ENCODE measurements at places on chromosomes 4 and X. TPM values are rescaled to one million over a fixed set of nuclear protein-coding genes. Genes with fewer than 3 reads are reported as not detected.

DNA sequence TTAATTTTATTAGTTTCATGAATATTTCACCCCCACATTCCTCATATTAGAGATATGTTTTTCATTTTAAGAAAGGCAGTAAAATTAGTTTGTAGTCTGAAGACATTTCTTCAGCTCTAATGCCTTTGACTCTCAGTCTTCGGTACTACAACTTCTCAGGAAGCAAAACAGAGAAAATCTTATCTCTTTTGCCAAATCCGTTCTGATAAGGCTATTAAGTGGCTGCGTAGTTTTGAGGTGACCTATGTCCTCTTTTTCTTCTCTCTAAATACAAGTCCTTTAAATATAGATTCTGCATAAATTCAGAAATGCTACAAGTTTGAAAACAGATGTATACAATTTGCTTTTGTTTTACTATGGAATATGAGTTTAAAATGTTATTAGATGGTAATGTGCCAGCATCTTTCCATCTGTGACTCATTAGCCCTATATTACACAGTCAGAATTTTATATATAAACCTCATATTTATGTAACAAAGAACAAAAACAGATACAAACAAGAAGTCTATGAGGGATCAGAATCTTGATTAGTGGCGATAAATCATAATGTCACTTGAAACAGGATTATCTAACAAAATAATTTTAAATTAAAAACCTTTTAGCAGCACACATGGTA, 181.2 kb upstream of the ETNPPL start:
- DNase-seq = no peak

GRCh38 chr4:47837908-47838294, at the start of gene CORIN:
Gene CORIN (minus strand): TSS chr4:47838067. CDS start chr4:47837949, 118 bp downstream.
- DNase-seq = no peak

Gene GRIA3
- not detected for total RNA-seq

GRCh38 chr4:173318648-173319211, 15.4 kb downstream of the HMGB2 start:
- no peak for DNase-seq

Gene WDR44
- total RNA-seq = 19.5 TPM

DNA sequence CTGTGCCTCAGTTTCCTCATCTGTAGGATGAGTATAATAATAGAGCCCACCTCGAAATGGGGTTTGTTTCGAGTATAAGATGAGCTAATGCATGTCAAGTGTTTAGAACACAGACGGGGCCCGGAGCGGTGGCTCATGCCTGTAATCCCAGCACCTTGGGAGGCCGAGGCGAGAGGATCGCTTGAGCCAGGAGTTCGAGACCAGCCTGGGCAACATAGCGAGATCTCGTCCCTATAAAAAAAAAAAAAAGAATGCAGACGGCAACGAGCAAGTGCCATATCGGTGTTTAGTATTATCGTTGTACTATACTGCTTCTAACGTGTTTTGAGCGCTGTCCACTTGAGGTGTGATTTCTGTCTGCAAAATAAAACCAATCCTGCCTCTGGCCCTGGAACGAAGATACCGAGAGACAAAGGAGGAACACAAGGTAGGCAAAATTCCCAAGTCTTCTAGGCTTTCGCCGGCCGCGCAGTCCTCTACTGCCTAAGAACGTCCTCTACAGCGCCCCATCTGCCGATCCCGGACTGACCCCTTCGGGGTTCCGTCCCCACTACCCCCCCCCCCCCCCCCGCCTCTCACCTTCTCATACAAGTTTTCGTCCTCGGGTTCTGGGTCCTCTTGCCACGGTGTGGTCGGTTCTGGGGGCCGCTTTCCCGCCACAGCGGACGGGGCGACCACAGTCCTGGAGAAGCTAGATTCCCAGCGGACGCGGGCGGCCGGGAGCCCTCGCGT, 442 bp downstream of the NDUFB11 start:
- DNase-seq = no peak

Gene SULT1B1
- 0.50 TPM for total RNA-seq

DNA sequence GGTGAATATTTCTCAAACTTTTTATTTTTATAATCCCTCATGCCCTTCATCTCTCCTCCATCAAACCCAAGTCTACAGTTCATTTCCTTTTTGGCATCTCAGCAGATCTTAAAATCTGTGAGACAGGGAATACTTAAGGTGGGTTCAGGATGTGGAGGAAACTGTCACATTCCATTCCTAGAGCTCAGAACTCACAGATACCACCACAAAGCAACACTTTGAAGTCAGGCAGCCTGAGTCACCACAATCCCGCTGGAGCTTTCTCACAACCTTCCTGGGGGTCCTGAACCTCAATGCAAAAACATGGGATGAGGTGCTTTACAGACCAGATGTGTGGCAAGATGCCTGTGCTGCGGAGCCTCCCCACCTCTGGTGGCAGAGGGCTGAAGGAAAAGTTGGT, 63.2 kb downstream of the HHIP start:
- DNase-seq = no peak

GRCh38 chr4:7161721-7162214, 30.6 kb upstream of the SORCS2 start:
- DNase-seq = no peak

Gene FAM114A1
- not detected for total RNA-seq

Gene ADAM29
- total RNA-seq = not detected

- DNase-seq = no peak
Measured at GRCh38 chrX:38973322-38973721, 172.1 kb downstream of the MID1IP1 start.

Gene GAR1
- total RNA-seq = 29.9 TPM

DNA sequence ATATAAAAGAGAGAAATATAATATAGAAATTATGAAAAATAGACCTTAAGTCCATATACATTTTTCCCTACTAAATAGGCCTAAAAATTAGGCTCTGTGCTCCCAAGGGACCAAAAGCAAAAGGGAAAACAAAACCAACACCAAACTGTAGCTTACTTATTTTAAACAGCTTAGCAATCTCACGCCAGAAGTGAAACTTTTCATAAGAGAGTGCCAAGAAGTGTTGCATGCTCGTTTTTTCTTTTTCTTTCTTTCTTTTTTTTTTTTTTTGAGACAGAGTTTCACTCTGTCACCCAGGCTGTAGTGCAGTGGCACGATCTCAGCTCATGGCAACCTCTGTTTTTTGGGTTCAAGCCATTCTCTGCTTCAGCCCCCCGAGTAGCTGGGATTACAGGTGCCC, 250.4 kb downstream of the TMA16 start:
- no peak for DNase-seq

Gene ADH1A
- not detected for total RNA-seq

DNA sequence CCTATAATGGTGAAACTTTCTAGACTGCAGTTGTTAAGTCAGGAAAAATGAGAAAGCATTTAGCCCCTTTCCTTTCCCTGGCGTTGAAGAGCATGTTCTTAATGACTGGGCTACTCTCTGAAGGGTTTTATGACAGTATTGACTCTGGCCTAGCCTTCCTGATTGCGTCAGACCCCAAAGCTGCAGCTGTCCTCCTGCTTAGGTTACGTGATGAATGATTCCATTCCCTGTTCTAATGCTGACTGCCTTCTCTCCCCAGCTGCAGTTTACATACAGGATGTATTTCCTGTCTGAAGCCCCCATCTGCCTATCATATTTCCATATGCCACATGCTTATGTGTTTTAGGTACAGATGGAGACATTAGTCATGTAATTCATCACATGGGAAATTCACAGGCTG, 105.8 kb upstream of the EGFL6 start:
- no peak for DNase-seq

DNA sequence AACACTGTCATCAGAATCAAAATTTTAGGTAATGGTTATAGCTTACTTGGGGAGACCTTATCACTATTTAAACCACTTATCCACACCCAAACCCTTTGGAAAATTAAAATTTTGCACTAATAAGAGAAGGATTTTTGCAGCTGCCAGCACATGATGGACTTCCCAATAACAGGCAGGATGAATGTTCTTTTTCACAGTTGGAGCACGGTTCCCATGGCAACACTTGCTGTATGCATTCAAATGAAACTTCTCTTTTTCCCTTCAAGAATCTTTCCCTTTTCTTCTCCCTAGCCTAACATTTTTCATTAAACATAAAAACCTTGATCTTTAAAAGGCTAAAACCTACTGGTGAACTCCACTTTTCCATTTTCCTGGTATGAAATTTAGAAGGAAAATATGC, 768.2 kb downstream of the KCTD8 start:
- no peak for DNase-seq

DNA sequence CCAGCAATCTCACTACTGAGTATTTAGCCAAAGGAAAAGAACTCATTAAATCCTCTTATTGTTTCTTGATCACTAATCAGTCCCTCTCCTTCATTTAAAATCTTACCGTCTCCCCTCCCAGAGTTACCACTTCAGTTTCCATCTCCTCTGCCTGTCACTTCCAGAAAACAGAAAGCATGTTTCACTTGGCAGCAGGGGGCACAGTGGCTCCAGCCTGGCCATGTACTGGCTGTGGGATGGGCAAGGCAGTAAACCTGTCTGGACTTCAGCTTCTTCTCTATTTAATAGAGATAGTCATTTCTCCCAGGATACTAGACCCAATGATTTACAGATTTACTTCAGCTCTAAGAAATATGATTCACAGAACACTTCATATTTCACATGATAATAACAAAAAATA, 63.2 kb downstream of the CD40LG start:
- no peak for DNase-seq

DNA sequence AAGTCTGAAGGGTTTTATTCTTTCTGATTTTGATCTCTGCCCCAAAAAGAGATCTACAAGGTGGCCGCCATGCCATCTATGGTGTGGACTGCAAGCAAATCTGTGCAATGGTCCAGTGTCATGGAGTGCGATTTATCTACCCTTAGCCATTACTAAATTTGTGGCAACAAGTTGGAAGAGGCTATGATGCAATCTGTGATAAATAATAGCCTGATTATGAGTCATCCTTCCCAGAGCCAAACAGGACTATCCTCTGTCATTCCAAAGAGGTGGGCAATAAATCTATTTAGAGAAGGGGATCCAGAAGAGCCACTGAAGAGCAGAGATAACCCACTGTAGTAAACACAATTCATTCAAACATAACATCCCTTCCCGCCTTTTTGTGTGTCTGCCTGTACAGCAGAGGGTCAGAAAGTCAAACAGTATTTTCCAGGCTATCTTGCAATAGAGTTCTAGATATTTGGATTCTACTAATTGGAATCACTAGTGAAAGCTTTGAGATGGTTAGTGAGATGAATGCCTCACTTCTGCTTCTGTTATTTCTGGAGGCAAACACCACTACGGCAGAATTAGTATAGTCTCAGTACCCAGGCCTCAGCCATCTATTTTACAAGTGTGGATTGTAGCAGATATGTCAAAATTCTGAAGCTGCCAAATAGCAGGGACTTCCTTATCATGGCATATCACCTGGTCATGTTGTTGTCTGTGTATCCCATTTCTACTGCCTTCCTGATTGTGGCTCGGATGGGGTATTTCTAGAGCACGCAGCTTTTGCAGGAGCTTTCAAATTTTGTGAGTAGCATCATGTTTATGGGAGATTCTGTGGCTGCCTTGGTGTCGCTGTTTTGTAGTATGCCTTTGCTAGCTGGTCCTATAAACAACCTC, 192.0 kb downstream of the SMIM20 start:
- DNase-seq = no peak

DNA sequence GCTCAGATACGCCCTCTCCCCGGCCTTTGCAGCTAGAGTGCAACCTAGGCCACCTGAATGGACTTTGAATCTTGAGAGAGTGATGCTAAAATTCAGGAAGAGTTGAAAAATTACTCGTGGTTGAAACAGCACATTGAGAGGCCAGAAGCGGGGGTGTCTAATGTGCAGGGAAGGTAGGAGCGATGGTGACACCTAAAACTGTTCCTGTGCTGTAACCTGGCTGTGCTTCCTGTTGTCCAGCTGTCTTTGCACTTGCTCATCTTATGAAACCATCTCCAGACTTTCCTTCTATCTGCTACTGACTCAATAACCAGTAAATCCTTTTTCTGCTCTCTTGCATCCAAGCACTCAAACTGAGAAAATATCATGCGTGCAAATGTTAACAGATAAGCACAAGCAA, 106.4 kb upstream of the RPS6KA3 start:
- DNase-seq = no peak

DNA sequence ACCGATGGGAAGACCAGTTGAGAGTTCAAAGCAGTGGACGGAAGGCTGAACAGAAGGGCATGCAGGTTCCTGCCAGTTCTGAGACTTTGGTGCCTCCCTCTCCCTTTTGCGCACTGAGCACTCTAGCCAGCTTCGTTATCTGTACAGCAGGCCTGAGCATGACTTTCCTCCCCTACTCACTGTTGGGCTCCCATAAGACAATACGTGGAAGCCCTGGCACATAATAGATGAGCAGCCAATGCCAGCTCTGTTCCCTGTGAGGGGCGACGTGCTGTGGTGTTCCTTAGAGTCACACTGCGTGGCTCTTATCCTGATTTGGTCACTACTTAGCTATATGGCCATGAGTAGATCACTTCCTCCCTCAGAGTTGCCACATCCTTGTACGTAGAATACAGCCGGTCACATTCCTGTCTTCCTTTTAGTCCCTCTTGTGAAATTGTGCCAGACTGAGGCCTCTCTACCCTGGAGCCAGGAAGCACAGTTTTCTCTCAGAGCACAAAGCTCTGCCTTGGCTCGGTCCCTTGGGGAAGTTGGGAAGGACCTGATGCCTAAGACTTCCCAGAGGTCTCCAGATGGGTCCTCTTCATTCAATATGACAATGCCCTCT, 160.4 kb upstream of the MAMLD1 start:
- DNase-seq = peak; percentile 25

DNA sequence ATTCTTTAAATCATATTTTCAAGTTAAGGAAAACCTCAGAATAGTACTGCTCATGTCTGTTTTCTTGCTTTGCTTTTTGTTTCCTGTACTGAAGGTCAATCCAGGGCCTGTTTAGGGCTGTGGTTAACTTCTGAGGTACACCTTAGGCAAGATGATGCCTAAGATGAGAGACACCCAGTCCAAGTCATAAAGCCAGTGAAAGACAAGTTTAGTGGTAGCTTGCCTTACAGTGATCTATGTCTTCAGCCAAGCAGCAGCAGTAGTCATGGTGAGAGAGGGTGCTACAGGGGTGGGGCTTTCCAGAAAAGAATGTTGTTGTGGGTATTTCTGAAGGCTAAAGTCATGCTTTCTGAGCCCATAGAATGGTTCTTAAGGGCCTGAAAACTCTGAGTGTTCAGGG, 173.7 kb downstream of the VSIG4 start:
- DNase-seq = peak; percentile 68

Gene MID1
- 0.20 TPM for total RNA-seq

DNA sequence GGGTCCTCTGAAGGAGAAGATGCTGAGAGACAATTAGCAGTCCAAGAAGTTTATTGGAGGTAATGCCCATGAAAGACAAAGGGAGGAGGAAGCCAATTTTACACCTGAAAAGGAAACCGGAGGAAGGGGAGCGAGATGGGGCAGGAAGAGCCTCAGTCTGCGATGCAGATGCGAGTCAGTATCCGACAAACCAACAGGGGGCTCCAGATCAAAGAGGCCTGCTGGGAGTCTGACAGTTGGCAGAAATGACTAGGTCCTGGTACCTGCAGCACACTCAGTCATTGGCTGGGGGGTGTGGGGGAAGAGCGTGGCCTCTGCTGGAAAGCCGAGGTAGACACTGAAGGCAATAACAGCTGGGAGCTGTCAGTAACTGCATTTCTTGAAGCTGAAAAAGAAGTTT, 231.1 kb upstream of the CENPE start:
- no peak for DNase-seq

GRCh38 chr4:22850055-22850454, 157.3 kb downstream of the GBA3 start:
- DNase-seq = no peak

- no peak for DNase-seq
Measured at GRCh38 chr4:56804551-56804950, 16.9 kb downstream of the SPINK2 start.

Gene ATP1B4
- not detected for total RNA-seq

Gene MCTS1
- 45.7 TPM for total RNA-seq

Gene BCORL1
- 9.1 TPM for total RNA-seq

- peak; percentile 39 for DNase-seq
Measured at GRCh38 chrX:70878902-70879301, 29.6 kb downstream of the TEX11 start.

- no peak for DNase-seq
Measured at GRCh38 chrX:111850975-111851374, 25.0 kb upstream of the TRPC5OS start.
